ENCODE measurements at places on chromosomes 16 and 17.
A peak's percentile ranks its signal among the peaks of the same experiment; 100 is the strongest.

DNA sequence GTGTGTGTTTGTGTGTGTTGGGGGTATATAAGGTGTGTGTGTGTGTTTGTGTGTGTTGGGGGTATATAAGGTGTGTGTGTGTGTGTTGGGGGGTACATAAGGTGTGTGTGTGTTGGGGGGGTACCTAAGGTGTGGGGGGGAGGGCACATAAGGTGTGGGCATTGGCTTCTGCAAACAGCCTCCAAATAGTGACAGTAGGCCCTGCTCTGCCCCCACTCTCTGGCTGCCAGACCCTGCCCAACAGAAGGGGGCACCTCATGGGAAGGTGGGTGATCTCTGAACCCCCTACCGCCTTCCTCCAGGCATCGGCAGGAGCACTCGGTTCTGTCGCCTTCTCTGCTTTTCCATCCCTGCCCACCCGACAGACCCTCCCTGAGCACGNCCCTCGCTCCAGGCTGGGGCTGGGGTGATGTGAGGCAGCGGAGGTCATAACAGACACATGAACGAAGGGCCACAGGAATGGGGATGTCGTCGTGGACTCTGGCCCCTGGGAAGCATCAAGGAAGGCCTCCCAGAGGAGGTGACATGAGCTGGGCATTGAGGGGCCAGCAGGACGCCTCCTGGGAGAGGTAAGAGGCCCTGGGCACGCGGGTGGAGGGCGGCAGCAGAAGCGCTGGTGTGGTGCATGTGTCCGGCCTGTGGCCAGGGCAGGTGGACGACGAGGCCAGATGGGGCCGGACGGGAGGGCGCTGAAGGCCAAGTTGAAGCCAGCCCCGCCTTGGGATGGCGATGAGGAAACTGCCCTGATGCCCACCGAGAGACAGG is 136.6 kb upstream of the RPH3AL start:
- no peak for DNase-seq

DNA sequence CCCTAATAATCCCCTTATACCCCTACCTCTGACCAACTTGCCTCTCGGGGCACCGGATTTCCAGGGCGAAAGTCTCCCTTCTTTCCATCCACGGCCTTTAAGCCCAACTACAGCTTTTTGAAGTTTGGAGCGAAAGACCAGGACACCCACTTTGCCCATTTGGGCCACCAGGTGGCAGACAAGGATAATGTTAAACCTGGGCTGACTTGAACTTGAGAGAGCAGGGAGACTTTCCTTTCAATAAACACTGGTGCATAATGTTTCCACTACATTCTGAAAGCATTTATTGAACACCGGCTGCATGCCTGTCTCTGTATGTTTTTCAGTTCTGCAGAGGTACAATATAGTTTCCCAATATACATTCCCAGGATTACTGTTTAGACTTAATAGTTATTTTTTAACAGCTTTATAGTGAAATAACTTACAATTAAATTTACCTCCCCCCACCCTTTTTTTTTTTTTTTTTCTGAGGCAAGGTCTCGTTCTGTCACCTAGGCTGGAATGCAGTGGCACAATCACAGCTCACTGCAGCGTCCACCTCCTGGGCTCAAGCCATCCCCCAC is 6.9 kb upstream of the CES3 start:
- peak; percentile 43 for DNase-seq

- DNase-seq = no peak
Measured at GRCh38 chr16:77652399-77652798, 69.9 kb upstream of the NUDT7 start.

DNA sequence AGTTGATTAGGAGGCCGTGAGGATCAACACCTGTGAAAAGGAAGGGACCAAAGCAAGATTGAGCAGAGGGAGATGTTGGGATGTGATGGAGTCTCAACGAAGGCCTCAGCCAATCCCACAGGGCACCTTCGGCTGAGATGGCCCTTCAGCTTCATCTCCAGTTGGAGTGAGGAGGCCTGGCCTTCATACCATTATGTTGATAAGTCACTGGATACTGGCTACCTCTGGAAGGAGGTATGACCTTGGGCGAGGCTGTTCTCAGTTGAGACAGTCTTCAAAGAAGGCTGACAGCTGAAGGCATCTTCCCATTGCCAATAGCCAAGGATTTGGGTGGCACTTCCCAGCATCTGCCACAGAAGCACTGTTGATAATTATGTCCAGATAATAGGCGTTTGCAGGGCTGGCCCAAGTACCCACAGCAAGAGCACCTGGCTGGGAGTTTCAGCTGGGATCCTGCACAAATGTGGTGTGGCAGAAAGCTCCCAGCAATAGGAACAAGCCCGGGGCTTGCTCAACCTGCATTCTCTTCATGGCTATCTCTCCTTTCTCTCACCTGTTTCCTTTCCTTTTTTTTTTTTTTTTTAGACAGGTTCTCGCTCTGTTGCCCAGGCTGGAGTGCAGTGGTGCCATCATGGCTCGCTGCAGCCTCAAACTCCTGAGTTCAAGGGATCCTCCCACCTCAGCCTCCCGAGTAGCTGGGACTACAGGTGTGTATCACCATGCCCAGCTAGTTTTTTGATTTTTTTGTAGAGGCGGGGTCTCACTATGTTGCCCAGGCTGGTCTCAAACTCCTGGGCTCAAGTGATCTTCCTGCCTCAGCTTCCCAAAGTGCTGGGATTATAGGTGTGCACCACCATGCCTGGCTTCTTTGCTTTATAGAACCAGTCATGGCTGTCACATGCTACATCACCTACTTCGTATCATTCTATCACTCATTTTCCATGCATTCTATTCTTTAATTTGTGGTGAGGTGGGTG is 18.2 kb upstream of the MAP3K14 start:
- no peak for DNase-seq

- no peak for DNase-seq
Measured at GRCh38 chr16:51225878-51226277, 74.8 kb upstream of the SALL1 start.

DNA sequence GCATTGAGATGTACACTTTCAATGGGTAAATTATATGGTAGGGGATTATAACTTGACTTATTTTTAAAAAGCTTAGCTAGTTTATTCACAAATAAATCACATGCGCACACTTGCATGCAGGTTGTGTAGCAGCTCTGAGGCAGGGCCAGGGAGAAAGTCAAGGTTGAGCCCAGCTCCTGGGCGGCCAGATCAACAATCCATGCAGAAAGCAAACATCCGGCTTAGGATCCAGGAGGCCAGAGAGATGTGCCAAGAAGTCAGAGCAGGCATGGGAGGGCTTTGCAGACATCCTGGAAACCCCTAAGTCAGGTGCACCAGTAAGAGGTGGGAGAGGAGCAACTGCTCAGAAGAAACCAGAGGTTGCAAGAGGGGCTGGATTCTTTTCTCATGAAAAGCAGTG is 186.5 kb downstream of the AXIN2 start:
- no peak for DNase-seq

DNA sequence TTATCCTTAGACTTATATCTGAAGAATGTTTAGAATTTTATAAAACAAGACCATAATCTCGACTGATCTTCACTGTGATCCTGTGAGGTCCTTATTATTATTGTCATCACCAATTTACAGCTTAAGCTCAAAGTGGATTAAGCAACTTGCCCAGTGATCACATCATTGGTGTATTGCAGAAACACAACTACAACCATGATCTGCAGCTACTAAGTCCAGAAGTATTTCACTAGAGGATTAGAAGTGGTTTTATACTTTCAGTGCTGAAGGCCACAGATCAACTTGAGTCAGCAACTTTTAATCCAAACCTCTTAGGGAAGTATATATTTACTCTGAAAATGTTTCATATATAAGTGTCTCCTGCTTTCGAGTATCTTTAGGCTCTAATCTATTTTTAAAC is 624.3 kb upstream of the SOX9 start:
- no peak for DNase-seq

- no peak for DNase-seq
Measured at GRCh38 chr16:21653571-21653970, 1.2 kb upstream of the IGSF6 start.

DNA sequence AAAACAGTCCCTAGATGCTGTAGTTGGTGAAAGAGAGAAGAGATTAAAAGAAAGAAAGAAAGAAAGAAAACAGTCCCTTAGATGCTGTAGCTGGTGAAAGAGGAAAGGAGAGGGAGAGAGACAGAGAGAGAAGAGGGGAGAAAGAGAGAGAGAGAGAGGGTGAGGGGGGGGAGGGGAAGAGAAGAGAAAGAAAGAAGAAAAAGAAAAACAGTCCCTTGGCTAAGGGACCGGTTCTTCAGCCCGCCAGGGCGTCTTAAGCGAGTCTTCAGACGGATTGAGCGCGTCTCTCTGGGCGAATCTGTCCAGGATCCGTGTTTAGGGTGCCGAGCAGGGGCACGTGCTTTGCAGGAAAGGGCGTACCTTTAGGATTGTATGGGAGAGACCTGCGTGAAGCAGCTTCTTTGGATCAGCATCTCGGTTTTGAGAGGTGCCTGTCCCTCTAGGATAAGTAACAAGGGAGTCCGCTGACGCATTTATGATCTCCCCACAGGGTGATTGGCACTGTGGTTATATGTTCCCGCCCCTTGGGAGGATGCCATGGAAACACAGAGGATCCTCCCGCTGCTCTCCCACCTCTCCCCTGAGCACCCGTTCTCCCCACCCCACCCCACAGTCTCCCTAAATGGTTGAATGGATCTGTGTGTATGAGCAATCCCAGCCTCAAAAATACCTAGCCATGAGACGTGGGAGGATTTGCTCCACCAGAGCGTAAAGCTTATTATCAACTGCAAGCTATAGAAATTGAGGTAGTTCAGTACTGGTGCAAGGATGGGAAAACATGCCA is 16.7 kb downstream of the GNGT2 start:
- no peak for DNase-seq

- DNase-seq = no peak
Measured at GRCh38 chr17:44159519-44160210, 10.8 kb upstream of the ASB16 start.

DNA sequence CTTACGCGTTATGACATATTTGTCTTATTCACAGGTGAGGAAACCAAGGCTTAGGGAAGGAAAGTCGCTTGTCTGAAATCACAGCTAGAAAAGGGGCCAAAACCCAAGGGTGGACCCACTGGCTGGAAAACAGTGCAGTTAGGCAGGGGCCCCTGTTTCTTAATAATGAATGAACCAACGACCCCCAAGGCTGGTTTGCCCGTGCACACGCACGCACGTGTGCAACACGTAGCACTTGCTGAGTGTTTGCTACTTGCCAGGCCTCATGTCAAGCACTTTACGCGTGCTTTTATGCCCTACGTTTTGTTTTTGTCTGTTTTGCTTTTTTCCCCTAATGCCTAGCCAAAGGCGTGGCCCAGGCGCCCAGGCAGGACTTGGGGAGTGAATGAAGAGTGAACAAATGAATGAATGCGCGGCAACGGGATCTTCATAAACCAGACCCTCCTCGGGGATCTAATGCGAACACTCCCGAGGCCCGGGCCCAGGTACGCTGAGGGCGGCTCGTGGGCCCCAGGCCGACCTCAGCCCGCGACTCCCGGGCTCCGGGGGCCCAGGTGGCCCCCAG is 571 bp upstream of the USP10 start:
- DNase-seq = no peak

GRCh38 chr17:42508426-42509165 is 27.4 kb upstream of the NAGLU start:
- DNase-seq = no peak

GRCh38 chr17:21149621-21150020 is 22.9 kb downstream of the DHRS7B start:
- no peak for DNase-seq

DNA sequence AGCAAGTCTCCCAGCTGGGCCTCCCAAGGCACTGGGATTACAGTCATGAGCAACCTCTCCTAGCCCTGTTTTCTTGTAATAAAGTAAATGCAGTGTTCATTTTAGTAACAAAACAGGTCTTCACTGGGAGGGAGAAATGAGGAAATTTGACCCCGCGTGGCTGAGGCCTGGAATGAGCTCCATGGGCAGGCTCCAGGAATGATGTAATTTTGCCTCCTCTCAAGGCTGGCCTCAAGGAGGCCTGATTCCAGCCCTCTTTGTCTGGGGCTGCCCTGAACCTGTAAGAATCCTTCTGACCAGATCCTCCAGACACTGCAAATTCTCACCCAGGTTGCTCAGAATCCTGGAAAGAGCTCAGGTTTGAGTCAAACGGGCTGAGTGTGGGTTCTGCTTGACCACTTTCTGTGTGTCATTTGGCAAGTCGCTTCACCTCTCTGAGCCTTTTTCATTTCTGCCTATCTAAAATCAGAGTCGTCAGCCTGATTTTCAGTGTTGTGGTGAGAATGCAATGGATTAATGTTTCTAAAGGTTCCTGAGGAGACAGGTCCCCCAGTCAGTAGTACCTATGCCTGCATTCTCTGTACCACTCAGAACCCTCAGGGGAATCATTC is 57.1 kb downstream of the RAB11FIP4 start:
- no peak for DNase-seq

GRCh38 chr17:21318439-21318838 is 33.9 kb downstream of the MAP2K3 start:
- no peak for DNase-seq

DNA sequence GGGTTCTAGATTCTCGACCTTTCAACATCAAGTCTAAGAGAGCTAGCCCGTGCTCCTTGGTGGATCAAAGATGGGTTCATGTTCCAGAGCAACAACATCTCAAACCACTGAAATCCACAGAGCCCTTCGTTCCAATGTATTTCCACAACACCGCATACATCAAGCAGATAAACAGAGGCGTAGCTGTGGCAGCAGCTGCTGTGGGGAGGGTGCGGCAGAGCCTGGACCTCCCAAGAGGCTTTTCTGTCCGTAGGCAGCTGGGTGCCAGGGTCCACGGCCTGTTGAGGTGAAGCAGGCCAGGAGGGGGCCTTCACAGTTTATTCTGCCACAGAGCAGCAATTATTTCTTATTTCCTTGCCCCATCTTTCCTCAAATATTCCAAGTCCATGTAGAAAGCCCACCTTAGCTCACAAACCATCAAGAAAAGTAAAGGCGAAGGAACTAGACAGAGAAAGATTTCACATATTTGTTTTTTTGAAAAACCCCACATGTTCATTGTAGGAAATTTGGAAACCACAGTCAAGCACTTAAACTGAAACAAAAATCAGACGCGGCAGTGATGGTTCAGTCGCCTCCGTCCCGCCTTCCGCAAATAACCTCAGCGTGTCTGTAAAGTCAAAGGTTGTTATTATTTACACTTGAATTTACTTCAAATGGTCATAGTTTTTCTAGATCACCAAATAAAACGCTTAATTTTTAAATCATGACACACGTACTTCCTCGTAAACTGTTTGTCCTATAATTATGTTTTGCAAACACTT is 144.6 kb upstream of the FOXF1 start:
- no peak for DNase-seq

DNA sequence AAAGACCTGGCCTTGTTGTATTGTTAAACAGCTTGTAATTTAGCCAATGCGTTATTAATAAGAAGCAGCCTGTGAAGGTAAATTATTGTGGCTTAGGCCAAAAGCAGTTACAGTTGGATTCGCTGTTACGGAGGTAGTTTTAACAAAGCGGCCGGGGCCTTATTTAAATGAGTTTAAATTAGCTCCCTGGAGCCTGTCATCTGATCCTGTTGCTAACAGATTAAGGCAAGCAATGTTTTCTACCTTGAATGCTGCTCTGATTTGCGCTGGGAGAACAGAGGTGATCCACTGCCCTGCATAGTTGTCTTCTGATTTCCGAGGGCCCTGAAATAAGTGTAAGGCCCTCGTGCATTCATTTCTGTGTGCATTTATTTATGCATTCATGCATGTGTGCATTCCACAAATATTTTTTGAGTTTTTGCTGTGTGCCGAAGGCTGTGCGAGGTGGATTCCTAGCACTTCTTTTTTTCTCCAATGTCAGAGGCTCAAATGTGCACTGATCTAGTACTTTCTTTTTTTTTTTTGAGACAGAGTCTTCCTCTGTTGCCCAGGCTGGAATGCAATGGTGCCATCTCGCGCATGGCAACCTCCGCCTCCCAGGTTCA is 10.9 kb downstream of the SEC14L5 start:
- no peak for DNase-seq
